ENCODE measurements at places on chromosomes 2 and 18. TPM values are rescaled to one million over a fixed set of nuclear protein-coding genes. Genes with fewer than 3 reads are reported as not detected.

The MALT1 gene
- 12.2 TPM for total RNA-seq

The SH3RF3 gene
- total RNA-seq = 0.30 TPM

The SERPINB12 gene
- total RNA-seq = not detected

The SERPINB13 gene
- not detected for total RNA-seq

The TWIST2 gene
- not detected for total RNA-seq

The OTOS gene
- total RNA-seq = 0.73 TPM

DNA sequence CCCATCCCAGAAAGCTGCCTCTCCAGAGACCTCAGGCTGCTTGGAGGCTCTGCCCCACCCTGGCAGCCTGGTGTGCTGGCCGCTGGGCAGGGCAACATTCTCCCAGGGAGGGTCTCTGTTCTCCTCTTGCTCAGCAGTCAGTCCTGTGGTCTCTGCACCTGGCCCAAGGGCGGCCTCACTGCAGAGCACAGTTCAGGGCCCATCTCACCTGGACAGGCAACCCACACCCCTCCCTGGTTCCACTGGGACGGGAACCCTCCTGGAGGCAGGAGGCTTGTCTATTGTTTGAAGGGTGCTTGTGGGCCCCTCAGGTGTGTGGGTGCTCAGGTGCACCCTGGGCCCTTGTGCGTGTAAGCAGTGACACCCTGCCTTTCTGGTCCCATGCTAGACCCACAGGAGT, 67.2 kb upstream of the OTOS start:
- H3K27me3 ChIP-seq = 0 out of 2 replicates have a peak, but pooled peaks cover 3% of the 10 kb centered on the region
- no peaks in the 10 kb centered on the region for H3K36me3 ChIP-seq
- no peak overlapping the region for H3K27ac ChIP-seq
- DNase-seq = no peak
- H3K4me1 ChIP-seq = peaks cover 18% of the 10 kb centered on the region

- DNase-seq = peak; percentile 5
- no peaks in the 10 kb centered on the region for H3K36me3 ChIP-seq
- no peaks in the 10 kb centered on the region for H3K27me3 ChIP-seq
- no peaks in the 10 kb centered on the region for H3K4me1 ChIP-seq
- no peak overlapping the region for H3K27ac ChIP-seq
Observed at GRCh38 chr18:59140302-59140885, 710 bp downstream of the SEC11C start.

DNA sequence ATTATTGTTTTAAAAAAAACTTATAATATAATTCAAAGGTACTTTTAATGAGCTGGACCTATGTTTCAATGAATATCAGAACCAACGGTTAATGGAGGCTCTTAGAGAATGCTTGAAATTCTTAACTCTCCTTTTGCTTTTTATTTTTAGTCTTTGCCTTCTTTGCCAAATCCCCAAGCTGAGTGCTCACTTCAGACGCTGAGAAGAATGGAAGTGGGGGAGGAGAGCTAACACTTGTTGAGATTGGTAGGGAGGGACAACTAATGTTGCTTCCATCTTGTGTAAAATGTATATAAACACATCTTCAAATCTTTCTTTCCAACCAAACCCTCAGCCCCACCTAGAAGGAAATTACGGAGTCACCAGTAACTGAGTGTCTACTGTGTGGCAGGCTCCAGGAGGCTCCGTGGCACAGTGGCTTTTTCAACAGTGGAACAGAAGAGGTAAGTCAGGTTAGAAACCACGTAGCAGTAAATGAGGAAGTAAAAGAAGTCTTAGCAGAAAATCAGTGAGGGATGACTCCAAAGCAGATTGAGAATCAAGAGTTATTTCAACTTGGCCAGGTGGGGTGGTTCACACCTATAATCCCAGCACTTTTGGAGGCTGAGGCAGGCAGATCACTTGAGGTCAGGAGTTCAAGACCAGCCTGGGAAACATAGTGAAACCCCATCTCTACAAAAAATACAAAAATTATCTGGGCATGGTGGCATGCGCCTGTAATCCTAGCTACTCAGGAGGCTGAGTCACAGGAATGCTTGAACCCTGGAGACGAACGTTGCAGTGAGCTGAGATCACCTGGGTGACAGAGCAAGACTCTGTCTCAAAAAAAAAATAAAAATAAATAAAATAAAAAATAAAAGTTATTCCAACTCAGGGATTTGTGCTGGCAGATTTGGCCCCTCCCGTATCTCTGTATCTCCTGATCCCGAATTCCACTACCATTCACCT, 45.0 kb upstream of the CREB1 start:
- no peak overlapping the region for H3K27ac ChIP-seq
- H3K4me1 ChIP-seq = no peaks in the 10 kb centered on the region
- H3K27me3 ChIP-seq = no peaks in the 10 kb centered on the region
- H3K4me3 ChIP-seq = no peak overlapping the region
- H3K36me3 ChIP-seq = no peaks in the 10 kb centered on the region

- H3K4me1 ChIP-seq = no peaks in the 10 kb centered on the region
- H3K36me3 ChIP-seq = no peaks in the 10 kb centered on the region
- no peak overlapping the region for H3K27ac ChIP-seq
- no peak overlapping the region for H3K4me3 ChIP-seq
- no peaks in the 10 kb centered on the region for H3K27me3 ChIP-seq
Observed at GRCh38 chr18:6714010-6714409, 15.5 kb upstream of the ARHGAP28 start.

GRCh38 chr2:65782186-65782585, 349.8 kb upstream of the SPRED2 start:
- H3K4me1 ChIP-seq = no peaks in the 10 kb centered on the region
- H3K27ac ChIP-seq = no peak overlapping the region
- H3K4me3 ChIP-seq = no peak overlapping the region
- DNase-seq = no peak
- H3K36me3 ChIP-seq = no peaks in the 10 kb centered on the region

DNA sequence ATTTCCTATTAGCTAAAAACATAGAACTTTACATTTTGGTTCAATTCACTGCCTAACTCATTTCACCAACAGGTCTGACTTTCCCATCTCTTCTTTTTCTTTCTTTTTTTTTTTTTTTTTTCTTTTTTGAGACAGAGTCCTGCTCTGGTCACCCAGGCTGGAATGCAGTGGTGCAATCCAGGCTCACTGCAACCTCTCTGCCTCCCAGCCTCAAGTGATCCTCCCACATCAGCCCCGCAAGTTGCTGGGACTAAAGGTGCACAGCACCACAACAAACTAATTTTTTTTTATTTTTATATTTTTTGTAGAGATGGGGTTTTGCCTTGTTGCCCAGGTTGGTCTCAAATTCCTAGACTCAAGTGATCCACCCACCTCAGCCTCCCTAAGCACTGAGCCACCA, 57.8 kb upstream of the HNRNPA3 start:
- no peak overlapping the region for H3K4me3 ChIP-seq
- no peaks in the 10 kb centered on the region for H3K36me3 ChIP-seq
- H3K27me3 ChIP-seq = no peaks in the 10 kb centered on the region
- no peak for DNase-seq
- H3K4me1 ChIP-seq = no peaks in the 10 kb centered on the region

DNA sequence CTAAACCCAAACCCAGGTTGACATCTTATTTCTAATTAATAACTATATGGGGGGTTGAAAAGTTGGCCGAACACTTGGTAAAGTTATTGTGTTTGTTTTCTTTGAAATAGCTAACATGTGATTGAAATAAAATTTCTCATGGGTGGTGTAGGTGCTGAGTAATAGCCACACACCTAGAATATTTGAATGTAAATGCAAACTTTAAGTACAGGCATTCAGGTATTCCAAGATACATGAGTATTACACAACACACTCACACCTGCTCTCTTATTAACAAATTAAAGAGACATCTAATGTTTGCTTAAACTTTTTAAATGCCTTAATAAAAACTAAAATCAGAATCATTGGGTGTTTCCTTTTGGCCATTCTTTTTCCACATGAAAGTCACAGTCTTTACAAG, 165.5 kb downstream of the EHBP1 start:
- H3K27ac ChIP-seq = no peak overlapping the region
- peaks cover 24% of the 10 kb centered on the region for H3K36me3 ChIP-seq
- no peak for DNase-seq
- no peak overlapping the region for H3K4me3 ChIP-seq

GRCh38 chr2:161954103-161954502, 119.9 kb downstream of the DPP4 start:
- H3K4me3 ChIP-seq = no peak overlapping the region
- no peak overlapping the region for H3K27ac ChIP-seq
- H3K36me3 ChIP-seq = no peaks in the 10 kb centered on the region
- H3K4me1 ChIP-seq = 0 out of 2 replicates have a peak, but pooled peaks cover 2% of the 10 kb centered on the region

DNA sequence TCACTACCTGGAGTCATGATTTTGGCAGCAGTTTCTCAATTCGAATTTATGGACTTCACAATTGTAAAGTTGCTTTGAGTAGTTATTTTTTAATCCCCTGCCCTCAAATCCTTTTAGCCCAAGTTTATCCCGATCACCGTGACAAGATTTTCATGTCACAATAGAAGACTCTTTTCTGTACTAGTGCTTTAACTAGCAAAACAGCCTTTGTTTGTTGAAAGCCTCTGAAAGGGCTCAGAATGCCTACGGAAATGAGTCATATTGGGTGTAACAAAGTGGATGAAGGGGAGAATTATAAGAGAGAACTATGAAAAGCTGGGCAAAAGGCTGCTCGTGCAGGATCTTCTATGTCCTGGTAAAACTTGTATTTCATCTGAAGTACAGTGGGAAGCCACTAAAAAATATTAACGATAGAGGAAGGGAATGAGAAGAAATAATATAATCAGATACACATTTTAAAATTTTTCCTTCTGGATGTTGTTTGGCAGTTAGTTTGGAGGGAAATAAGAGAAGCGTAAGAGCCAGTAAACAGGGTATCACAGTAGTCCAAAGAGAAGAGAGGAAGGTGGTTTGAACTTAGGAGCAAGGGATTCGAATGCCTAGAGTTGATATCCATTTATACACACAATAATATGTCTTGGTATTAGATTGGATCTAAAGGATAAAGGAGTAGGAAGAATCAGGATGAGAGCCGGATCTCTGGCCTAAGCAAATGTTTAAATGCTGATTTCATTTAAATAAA, 114.9 kb downstream of the GALNT13 start:
- peak overlapping the region; percentile 15 for H3K27ac ChIP-seq
- no peaks in the 10 kb centered on the region for H3K36me3 ChIP-seq
- no peak overlapping the region for H3K4me3 ChIP-seq
- no peaks in the 10 kb centered on the region for H3K27me3 ChIP-seq
- DNase-seq = peak; percentile 2
- peaks cover 8% of the 10 kb centered on the region for H3K4me1 ChIP-seq

- no peaks in the 10 kb centered on the region for H3K27me3 ChIP-seq
- DNase-seq = no peak
Observed at GRCh38 chr2:51717312-51717711, 685.4 kb upstream of the NRXN1 start.

DNA sequence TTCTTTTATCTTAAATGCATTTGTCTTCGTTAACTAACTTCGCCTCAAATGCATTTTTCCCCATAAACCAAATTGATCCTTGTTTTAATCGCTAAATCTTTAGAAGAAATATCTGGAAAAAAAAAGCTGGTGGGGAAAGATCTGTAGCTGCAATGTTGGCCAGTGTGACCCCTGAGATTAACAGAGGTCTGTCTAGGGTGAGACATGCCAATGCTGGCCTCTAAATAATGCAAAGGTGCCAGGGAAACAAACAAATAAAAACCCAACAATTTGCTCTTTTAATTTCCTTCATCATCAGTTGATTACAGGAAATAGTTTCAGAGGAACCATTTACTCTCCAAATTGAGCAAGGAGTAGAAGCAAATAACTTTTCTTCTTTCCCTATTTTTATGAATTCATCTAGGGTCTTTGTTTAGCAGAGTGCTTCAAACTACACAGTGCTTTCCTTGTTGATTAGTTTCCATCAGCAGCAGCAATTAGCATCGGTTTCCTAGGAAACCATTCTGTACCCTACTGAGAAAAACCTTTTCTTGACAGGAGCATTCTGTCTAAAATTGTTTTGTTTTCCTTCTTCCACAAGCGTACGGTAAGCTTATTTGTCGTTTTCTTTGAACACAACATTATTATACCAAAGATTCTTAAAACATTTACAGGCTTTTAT, 100.5 kb upstream of the UNC80 start:
- no peak overlapping the region for H3K27ac ChIP-seq
- no peak for DNase-seq
- no peak overlapping the region for H3K4me3 ChIP-seq
- H3K27me3 ChIP-seq = no peaks in the 10 kb centered on the region

DNA sequence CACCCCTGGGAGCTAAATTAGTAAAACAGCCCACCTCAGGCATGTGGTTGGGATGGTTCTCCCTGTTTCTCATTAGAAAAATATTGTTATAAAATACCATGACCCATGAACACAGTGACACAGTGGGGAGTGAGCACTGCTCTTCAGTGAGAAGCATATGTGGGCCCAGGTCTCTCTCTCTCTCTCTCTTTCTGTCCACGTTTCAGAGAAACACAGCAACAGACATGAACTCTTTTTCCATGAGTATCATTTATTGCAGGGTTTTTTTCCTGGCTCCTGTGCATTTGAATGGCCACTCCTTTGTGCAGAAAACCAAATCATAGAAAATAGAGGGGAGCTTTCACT, 41.2 kb downstream of the CYRIA start:
- H3K27ac ChIP-seq = peak overlapping the region; percentile 82
- no peak overlapping the region for H3K4me3 ChIP-seq
- peaks cover 9% of the 10 kb centered on the region for H3K36me3 ChIP-seq
- H3K4me1 ChIP-seq = peaks cover 78% of the 10 kb centered on the region
- no peak for DNase-seq

DNA sequence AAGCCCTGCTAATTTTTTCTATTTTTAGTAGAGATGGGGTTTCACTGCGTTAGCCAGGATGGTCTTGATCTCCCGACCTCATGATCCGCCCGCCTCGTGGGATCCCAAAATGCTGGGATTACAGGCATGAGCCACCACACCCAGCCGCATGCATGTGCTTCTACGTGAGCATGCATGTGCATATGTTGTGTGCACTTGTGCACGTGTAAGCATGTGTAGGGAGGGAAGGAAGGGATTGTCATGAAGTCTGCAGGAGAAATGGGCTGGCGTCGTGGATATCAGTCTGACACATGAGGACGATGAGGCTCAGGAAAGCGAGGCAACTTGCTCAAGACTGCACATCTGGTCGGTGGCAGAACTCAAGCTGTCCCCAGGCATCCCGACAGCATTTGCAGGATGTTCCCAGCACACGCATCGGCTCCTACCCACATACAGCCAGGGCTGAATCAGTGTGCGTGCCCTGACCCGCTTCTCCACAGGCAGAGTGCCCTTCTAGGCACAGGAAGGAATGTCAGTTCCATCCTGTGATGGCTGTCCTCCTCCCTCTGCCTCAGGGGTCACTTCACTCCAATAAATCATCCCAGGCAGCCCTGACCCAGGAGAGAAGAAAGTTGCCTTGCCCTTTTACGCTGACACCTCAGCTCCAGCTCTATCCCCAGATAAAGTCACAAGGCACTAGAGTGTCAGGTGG, 49.9 kb upstream of the SLC14A2 start:
- no peaks in the 10 kb centered on the region for H3K27me3 ChIP-seq
- no peaks in the 10 kb centered on the region for H3K36me3 ChIP-seq
- no peak for DNase-seq
- no peak overlapping the region for H3K27ac ChIP-seq

DNA sequence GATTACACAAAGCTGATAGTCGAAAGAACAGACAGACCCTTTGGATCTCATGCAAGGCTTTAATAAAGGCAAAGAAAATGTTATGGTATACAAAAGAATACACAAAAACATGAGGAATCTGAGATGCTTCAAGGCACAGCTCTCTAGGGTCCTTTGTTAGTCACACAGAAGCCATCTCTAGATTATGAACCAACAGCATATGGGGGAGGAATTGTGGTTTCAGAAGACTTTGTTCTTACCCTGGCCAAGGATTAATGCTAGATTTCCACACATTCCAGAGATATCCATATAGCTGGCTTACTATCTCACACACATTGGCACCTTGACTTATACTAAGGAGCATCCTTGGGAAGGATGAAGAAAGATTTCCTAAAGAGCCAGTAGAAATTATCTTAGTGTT, 206.1 kb downstream of the GULP1 start:
- H3K4me1 ChIP-seq = peaks cover 27% of the 10 kb centered on the region
- no peak overlapping the region for H3K27ac ChIP-seq
- no peaks in the 10 kb centered on the region for H3K36me3 ChIP-seq
- H3K4me3 ChIP-seq = no peak overlapping the region
- H3K27me3 ChIP-seq = no peaks in the 10 kb centered on the region
